ENCODE measurements at places on chromosomes 1 and 21. TPM values are rescaled to one million over a fixed set of nuclear protein-coding genes. Genes with fewer than 3 reads are reported as not detected.

- DNase-seq: no peak
Observed at GRCh38 chr21:41951876-41952567, 1.8 kb downstream of the C2CD2 start.

GRCh38 chr1:55015123-55015522 is 16.4 kb downstream of the BSND start:
- no peak for DNase-seq

CHI3L1 gene
- total RNA-seq: not detected

DNA sequence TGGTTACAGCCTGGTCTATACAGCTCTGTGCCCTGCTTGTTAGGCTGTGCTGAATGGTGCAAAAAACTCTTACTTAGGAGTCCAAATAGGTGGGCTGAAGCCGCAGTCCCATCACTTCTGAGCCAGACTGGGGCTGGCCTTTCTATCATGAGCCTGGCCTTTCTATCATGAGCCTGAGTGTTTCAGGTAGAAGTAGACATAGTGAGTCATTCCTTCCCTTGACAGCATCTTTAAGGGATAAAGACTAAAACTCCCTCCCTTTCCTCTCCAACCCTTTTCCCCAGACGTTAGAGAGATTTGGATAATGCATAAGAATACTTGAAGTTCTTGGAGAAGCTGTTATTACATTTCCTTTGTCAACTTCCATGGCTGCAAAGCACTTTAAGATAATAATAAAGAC is 46.5 kb upstream of the PARP1 start:
- no peak for DNase-seq

DNA sequence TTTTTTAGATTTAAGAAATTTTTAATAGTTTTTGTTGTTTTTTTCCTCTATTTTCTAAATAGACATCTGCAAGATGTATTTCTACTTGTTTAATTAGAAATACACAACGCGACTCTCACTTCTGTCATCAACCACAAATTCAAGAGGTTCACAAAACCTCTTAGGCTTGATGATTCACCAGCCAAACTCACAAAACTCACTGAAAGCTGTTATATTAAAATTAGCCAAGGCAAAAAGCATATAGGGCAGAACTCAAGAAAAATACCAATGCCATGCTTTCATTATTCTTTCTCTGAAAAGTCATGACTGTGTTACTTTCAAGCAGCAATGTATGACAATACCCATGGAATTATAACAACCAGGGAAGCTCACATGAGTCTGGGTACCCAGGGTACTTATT is 487.0 kb upstream of the RGS18 start:
- peak; percentile 3 for DNase-seq

- DNase-seq: peak; percentile 11
Observed at GRCh38 chr1:89552471-89553081, 27.9 kb downstream of the LRRC8B start.

- peak; percentile 12 for DNase-seq
Observed at GRCh38 chr1:96522927-96523326, 198.7 kb upstream of the PTBP2 start.

- DNase-seq: no peak
Observed at GRCh38 chr1:108717774-108718316, 5.1 kb downstream of the FNDC7 start.

DNA sequence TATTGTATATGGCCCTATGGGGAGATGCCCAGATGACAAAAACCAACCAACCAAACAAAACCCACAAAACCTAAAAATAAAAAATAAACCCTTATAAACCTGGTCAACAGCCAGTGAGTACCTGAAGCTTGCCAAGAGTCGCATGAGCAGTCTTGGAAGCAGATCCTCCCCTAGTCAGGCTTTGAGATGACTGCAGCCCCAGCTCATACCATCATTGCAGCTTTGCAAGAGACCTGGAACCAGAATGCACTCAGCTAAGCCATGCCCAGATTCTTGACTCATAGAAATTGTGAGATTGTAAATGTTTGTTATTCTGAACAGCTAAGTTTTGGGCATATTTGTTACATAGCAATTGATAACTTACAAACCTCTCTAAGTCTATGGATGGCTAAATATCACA is 326.8 kb downstream of the HLX start:
- DNase-seq: no peak

NCMAP gene
- not detected for total RNA-seq

DNA sequence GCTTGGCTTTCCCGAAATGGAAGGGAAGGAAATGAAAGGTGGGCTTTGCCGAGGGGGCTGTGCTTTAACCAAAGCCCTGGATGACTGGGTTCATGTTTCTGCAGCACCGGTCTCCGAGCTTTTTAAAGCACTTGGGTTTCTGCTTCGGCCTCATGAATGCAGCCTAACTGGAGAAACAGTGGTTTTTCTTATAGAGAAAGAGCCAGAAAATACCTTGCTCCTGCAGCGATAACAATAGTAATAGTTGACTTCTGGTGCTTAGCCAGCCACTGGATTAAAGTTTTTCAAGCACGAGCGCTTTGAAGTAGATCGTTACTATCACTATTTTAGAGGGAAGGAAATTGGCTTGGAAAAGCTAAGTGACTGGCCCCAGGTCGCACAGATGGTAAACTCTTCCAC is 500 bp upstream of the DOCK7 start:
- peak; percentile 7 for DNase-seq

GRCh38 chr1:205701420-205701819 is 21.1 kb upstream of the SLC45A3 start:
- no peak for DNase-seq

AK5 gene
- total RNA-seq: 18.1 TPM

DNA sequence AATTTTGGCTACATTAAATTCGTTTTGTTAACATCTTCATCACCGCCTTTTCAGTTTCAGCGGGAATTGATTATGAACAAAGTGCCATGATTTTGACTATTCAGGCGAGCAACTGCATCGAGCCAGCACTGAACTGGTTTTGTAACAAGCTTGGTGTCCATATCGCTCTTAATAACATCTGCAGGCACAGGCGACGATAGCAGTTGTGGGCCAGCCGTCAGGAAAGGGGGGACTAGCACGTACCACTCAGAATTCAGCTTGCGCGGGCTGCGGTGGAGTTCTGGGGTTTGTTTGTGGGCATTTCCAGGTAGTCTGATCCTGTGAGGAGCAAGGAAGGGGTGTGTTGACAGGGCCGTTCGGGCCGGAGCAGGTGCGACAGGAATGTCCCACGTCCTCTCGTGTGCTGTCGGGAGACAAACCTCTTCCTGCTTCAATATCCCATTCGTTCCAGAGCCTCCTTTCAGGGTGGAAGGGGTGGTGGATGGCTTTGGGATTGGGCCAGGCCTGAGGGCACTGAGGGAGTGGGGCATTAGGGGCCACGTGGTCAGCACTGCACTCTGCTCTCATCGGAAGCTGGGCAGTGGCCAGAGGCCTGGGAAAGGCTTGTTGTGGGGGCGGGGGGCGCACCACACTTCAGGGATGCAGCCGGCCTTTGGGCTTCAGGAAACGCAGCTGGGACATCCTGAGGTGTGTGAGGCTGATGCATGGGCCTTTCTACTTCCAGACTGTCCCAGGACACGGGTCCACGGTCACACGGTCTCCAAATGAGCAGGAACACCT is 39.1 kb downstream of the SKI start:
- no peak for DNase-seq

EFNA3 gene
- 2.4 TPM for total RNA-seq

GRCh38 chr1:199151634-199152425 is 513.0 kb downstream of the PTPRC start:
- no peak for DNase-seq

DNA sequence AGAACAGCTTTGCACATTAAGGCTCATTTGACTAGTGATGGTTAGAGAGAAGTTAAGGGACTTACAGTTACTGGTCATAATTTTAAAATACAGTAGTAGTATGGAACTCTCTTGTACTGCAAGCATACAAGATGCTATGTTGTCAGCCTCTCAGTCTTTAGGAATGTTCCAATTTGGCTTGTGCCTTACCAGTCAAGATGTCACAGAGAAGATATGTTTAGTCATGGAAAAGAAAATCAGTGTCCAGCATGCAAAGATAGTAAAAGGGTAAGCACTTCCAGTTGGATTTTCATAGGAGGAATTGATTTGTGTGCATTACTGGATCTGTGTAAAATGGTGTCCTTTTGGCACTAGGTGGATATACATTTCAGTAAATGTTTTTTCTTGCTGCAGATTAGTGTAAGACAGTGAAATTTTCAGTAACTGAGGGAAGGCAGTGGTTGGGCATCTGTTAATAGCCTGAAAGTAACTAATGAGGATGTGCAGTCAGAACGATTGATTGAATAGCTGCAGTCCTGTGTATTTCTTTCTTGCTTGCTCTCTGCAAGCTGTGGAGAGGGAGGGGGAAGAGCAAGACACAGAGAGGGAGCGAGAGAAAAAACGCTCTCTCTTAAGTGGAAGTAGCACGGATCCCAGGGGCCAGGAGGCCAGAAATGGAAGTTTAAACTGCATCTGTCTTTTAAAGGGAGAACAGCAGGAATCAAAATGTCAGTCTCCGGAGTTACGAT is 108.2 kb downstream of the CLEC20A start:
- DNase-seq: no peak

DNA sequence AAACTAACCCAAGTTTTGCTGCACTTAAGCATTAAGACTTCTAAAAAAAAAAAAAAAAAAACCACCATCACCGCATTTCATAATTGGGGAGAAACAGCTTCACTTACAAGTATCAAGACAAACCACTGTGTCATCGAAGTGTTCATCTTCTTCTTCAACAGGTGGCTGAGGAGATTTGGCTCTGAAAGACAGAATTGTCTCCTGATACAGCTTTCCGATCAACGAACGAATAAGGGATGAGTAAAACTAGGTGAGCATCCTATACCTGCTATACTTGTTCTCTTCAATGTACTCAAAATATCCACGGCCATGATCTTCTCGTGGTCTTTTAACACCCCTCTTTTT is 2.0 kb downstream of the HNRNPU start:
- peak; percentile 7 for DNase-seq

DNA sequence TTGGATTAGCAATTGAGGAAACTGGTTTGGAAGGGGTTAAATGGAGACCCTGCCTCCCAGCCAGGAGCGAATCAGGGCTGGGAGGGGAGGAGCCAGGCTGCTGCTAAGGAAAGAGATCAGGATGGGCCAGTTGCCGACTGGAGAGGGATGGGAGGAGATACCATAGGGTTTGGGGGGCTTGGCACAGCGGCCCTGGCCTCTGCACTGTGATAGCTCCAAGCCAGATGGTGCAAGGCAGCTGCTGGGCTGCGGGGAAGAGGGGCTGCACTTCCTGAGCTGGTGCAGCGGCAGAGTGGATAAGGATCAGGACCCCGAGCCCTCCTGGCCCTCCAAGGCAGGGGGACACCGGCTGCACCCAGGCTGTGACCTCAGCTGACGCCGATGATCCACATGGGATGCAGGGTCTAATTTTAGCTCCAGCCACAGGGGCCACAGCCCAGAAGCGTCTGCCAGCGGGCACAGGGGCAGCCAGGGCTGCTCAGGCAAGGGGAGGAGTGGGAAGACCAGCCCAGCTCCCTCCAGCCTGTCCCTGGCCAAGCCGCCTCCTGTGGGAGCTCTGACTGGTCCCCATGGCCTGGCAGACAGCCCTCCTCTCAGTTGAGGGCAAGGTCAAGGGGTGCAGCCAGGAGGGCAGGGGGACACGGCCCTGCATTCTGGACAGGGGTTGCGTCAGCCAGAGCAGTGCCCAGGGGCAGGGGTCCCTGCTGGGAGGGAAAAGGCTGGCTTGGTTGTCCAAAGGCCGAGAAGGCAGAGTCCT is at the start of gene EXTL1:
TSS of gene EXTL1 (plus strand) at position 129 of the 757 bp plus-strand sequence. CDS start 872 bp downstream, outside the sequence.
- DNase-seq: no peak

RHBDL2 gene
- total RNA-seq: 1.4 TPM

- DNase-seq: no peak
Observed at GRCh38 chr1:178494569-178494971, 2.2 kb downstream of the CLEC20A start.

- DNase-seq: no peak
Observed at GRCh38 chr1:213999732-214000131, 12.0 kb downstream of the PROX1 start.

DNA sequence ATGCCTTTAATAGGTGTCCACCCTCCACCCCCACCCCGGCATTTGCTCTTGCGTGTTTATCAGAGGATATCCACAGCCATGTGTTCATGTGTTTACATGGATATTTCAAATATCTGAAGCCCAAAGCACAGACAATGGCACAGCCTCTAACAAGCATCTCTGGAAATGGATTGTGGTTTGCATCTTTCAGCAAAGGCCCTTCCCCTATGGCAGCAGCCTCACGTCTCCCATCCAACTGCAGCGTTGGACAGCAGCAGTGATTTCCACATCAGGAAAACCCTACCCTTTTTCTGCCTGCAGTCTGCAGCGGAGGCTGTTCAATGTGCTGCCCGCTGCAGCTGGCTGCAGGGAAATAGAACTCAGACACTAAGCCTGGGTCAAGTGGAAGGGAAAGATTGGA is 1.6 kb downstream of the RASSF5 start:
- DNase-seq: no peak

DNA sequence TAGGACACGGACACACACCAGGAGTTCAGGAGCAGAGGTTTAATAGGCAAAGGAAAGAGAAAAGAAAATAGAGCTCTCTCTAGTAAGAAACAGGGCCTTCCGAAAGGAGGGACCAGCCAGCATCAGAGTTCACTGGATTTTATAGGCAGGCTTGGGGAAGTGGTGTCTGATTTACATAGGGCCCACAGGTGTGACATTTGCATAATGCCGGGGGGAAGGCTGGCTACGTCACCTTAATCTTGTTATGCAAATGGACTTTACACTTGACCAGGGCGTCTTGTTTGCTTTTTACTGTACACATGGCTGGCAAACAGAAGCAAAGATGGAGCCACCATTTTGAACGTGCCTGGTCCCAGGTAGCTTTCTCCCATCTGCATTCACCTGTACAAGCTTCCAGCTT is at the start of gene OR14A16:
TSS of gene OR14A16 (minus strand) at position 97 of the 400 bp plus-strand sequence. CDS start 8,390 bp downstream, outside the sequence.
- DNase-seq: no peak

TMEM240 gene
- 0.11 TPM for total RNA-seq

SFPQ gene
- 465 TPM for total RNA-seq

DNA sequence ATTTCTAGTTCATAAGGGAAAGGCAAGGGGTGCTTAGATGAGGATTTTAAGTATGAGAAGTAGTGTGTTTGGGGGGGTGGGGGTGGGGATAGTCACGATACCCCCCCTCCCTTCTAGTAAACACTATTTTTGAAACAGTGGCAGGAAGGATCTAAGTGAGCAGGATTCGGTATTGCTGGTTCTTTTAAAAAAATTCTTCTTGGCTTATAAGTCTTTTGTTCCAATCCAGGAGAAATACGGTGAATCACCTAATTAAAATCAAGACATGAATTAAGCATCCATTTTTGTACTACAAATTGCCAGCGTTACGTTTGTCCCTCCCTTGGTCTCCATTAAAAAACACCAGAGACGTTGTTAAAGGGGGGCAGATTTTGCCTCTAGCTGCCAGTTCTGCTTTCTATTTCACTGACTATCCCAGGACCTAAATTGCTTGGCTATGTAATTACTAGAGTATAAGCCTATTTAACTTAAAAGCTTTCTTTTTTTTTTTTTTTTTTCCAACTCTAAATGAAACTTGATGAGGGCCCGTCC is 911 bp downstream of the LMO4 start:
- peak; percentile 30 for DNase-seq

- DNase-seq: no peak
Observed at GRCh38 chr1:174954671-174955669, 44.8 kb upstream of the CACYBP start.

DNA sequence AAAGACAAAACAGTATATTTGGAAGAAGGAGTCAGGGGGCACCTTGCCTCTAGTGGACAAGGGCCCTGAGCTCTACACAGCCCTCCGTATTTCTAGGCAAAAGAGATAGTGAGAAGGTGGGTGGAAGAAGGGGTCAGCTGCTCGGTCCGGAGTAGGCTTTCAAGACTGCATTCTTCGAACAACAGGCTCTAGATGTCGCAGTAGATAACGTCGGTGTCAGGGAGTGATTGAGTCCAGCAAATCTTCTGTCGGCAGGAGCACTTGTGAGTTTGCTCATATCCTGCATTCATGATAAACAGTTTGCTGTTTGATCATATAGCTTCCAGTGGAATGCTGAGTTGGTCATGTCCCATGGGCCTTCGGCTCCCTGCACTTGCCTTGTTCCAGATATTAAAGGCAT is 36.8 kb downstream of the DIPK1A start:
- DNase-seq: no peak

USH2A gene
- not detected for total RNA-seq

Measured in Daoy (cell line).